ENCODE measurements at places on chromosomes 7 and 10. TPM values are rescaled to one million over a fixed set of nuclear protein-coding genes. Genes with fewer than 3 reads are reported as not detected.

Gene ANXA7
- total RNA-seq, result 95.7 TPM

Gene PRTFDC1
- 14.6 TPM for total RNA-seq

Gene AGR2
- not detected for total RNA-seq

Gene DGKI
- 0.36 TPM for total RNA-seq

Gene HOXA6
- not detected for total RNA-seq

Gene CALCR
- total RNA-seq, result not detected

Gene PSAP
- total RNA-seq, result 878 TPM

Gene SYT15
- not detected for total RNA-seq

Gene HOXA5
- total RNA-seq, result not detected

Gene PGAM2
- total RNA-seq, result not detected

Gene NME8
- total RNA-seq, result not detected

Gene CCL24
- not detected for total RNA-seq

Gene PRLHR
- not detected for total RNA-seq

Gene SLC26A3
- total RNA-seq, result not detected

Gene CALHM3
- total RNA-seq, result not detected

Gene C10orf67
- total RNA-seq, result not detected

Gene VWDE
- not detected for total RNA-seq

Gene MACC1
- 0.18 TPM for total RNA-seq

Gene EIF4H
- 257 TPM for total RNA-seq

Gene NOS3
- 5.4 TPM for total RNA-seq

Gene SRRM3
- 4.7 TPM for total RNA-seq

Gene APBB1IP
- total RNA-seq, result 0.18 TPM

Gene FAM25C
- total RNA-seq, result not detected

Gene SKIDA1
- total RNA-seq, result 0.18 TPM

Gene LDB3
- 0.18 TPM for total RNA-seq

Gene PDE1C
- total RNA-seq, result 3.6 TPM

Gene EGFR
- total RNA-seq, result 49.9 TPM

Gene CAV2
- total RNA-seq, result 76.2 TPM

Gene SPDYE1
- total RNA-seq, result not detected

Gene EIF5AL1
- 0.18 TPM for total RNA-seq

Gene ERVW-1
- not detected for total RNA-seq

Gene AEBP1
- total RNA-seq, result 28.5 TPM

Gene GSDME
- 14.9 TPM for total RNA-seq

Gene HOXA7
- not detected for total RNA-seq

Gene UTF1
- not detected for total RNA-seq

Gene OR6B1
- not detected for total RNA-seq

Gene HABP2
- total RNA-seq, result not detected

Gene WIPF3
- total RNA-seq, result not detected

Gene ZNF853
- total RNA-seq, result 1.1 TPM

Gene GIMAP2
- 5.2 TPM for total RNA-seq

Gene CDHR3
- 1.4 TPM for total RNA-seq

Gene ATP6V0A4
- total RNA-seq, result not detected

Gene GIMAP5
- 1.3 TPM for total RNA-seq

Gene ASAH2
- 7.3 TPM for total RNA-seq

Gene CTAGE4
- total RNA-seq, result under 0.01 TPM

Gene SPDYE11
- total RNA-seq, result not detected

Gene PTPRE
- total RNA-seq, result 3.7 TPM

Gene MET
- total RNA-seq, result 8.1 TPM

Gene TAS2R41
- not detected for total RNA-seq

Gene CRYGN
- not detected for total RNA-seq

Data from cardiac atrium fibroblast (primary cell).